Stimulated activated CD4-positive, alpha-beta T cell treated with anti-CD3 and anti-CD28 coated beads, Interleukin-12 subunit alpha, Interleukin-12 subunit beta, amount 100 ng/mL, for 4 hours (primary cell): ENCODE measurements at places on chromosomes 3 and 15.

- no peak for DNase-seq
Observed at GRCh38 chr15:57769266-57769665, 62.8 kb downstream of the POLR2M start.

DNA sequence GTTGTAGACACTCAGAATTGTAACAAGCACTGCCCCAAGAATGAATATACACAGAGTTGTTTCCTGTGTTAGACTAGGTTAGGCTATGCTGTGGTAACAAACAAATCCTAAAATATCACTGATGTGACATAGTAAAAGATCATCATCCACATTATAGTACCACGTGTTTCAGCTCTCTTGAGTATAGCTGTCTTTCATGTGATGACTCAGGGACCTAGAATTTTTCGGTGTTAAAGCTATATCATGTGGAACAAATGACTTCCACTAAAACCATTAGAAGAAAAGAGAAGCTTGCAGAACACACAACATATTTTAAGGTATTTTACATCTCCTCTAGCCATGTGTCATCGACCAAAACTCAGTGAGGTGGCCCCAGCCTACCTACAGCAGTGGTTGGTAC, 307.9 kb upstream of the RBMS3 start:
- DNase-seq: no peak

- DNase-seq: no peak
Observed at GRCh38 chr15:75112848-75113492, 88.7 kb upstream of the C15orf39 start.

- no peak for DNase-seq
Observed at GRCh38 chr3:15646851-15647511, 45.4 kb downstream of the BTD start.

DNA sequence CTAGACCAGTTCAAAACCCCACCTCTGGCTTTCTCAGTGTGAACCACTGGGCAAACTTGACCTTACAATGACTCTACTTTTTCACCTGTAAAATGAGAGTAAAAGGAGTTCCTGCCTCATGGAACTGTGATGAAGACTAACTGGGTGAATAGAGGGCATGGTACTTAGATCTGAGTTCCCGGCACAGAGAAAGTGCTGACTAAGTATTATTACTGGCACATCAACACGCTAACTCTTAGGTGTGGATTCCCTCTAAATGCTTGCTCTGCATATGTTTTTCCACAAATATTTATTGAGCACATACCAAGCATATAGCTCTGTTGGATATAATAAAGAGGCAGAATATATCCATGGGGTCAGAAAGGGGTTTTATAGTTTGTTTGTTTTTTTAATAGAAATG, 437.8 kb downstream of the MAGI1 start:
- DNase-seq: no peak
